Keratinocyte (primary cell): ENCODE measurements at places on chromosomes 1 and 21. TPM values are rescaled to one million over a fixed set of nuclear protein-coding genes. Genes with fewer than 3 reads are reported as not detected.

DNA sequence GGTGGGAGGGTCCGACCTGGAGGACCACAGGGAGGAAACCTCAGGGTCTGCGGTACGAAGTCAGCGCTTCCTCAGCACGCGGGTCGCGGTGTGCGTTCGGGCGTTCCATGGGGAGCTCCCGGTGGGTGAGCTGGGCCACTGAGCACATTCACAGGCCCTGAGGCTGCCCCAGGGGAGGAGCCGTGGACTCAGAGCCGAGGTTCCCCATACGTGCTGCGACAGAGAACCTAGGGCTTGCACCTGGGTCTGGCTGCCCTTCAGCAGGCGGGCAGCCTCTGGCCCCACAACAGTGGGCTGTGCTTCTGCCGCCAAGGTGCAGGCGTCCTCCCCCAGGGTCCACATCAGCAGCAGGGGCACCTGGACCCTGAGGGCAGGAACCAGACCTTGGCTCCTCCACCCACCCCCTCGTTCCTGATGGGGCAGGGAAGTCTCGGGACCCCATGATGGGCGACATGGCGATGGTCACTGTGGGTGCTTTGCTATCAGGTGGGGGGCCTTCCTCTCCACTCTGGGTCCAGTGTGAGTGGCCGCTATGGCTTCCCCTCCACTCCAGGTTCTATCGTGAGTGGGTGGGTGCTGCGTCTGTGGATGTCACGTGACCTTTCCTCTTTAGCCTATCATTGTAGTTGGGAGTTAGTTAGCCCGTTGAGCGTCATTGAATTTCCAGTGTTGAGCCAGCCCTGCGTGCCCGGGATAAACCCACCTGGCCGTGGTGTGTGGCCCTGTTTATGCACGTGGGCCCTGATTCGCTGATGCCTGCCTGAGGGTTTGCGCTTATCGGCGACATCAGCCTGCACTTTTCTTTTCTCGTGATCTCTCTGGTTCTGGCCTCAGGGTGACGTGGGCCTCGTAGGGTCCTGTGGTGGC, 27.9 kb downstream of the FTCD start:
- no peaks in the 10 kb centered on the region for H3K4me1 ChIP-seq
- DNase-seq = no peak
- no peaks in the 10 kb centered on the region for H3K27me3 ChIP-seq
- no peak overlapping the region for H3K27ac ChIP-seq
- no peaks in the 10 kb centered on the region for H3K36me3 ChIP-seq

GRCh38 chr1:196887515-196888239, at the start of gene CFHR4:
CFHR4 (plus strand) TSS chr1:196888052; CDS start chr1:196888151, 99 bp downstream.
- no peak within 1 kb of the TSS for H3K4me3 ChIP-seq
- no peaks in the 10 kb centered on the region for H3K36me3 ChIP-seq
- H3K27me3 ChIP-seq = no peaks in the 10 kb centered on the region
- DNase-seq = no peak

Gene FAM3B
- not detected in 3 replicates for polyA plus RNA-seq

DNA sequence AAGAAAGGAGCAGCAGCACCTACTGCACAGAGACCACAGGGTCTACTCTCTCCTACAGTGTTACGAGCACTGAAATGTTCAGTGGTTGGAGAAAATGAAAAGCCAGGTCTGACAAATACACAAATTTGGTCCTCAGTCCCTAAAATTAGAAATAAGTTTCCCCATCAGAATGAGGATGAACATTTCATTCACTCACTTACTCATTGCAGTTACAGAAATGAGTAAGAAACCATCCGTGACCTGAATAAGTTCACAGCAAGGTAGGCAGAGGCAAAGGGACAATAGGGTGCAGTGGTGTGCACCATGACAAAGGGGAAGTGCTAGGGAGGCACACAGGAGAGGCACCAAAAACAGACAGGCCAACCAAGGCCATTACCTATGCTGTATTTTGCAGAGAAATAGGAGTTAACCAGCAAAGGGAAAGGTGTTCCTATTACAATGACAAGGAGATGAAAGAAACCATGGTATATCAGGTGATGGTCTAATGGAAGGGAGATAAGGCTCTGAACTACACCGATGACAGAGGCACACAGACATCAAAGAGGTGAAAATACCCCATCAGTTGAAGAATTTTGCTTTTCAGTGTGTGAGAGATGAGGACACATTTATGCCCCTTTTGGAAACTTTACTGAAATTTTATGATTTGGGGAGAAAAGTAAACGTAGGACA, 29.4 kb downstream of the VAV3 start:
- H3K4me3 ChIP-seq = no peak overlapping the region
- H3K27me3 ChIP-seq = no peaks in the 10 kb centered on the region
- H3K36me3 ChIP-seq = no peaks in the 10 kb centered on the region

- H3K4me1 ChIP-seq = peaks cover 47% of the 10 kb centered on the region
- peak; percentile 82 for DNase-seq
- H3K27ac ChIP-seq = peak overlapping the region; percentile 45
These were observed 11.4 kb upstream of the PHLDA3 start for GRCh38 chr1:201480231-201481003.

GRCh38 chr1:43545339-43545694, 14.6 kb downstream of the PTPRF start:
- H3K27ac ChIP-seq = peak overlapping the region; percentile 40
- H3K36me3 ChIP-seq = peaks cover 41% of the 10 kb centered on the region
- H3K4me3 ChIP-seq = no peak overlapping the region
- no peaks in the 10 kb centered on the region for H3K27me3 ChIP-seq

Gene WDR64
- not detected in 3 replicates for polyA plus RNA-seq

Gene PAQR6
- polyA plus RNA-seq = 0.78 to 2.2 TPM (median 1.00 TPM) in 3 replicates

DNA sequence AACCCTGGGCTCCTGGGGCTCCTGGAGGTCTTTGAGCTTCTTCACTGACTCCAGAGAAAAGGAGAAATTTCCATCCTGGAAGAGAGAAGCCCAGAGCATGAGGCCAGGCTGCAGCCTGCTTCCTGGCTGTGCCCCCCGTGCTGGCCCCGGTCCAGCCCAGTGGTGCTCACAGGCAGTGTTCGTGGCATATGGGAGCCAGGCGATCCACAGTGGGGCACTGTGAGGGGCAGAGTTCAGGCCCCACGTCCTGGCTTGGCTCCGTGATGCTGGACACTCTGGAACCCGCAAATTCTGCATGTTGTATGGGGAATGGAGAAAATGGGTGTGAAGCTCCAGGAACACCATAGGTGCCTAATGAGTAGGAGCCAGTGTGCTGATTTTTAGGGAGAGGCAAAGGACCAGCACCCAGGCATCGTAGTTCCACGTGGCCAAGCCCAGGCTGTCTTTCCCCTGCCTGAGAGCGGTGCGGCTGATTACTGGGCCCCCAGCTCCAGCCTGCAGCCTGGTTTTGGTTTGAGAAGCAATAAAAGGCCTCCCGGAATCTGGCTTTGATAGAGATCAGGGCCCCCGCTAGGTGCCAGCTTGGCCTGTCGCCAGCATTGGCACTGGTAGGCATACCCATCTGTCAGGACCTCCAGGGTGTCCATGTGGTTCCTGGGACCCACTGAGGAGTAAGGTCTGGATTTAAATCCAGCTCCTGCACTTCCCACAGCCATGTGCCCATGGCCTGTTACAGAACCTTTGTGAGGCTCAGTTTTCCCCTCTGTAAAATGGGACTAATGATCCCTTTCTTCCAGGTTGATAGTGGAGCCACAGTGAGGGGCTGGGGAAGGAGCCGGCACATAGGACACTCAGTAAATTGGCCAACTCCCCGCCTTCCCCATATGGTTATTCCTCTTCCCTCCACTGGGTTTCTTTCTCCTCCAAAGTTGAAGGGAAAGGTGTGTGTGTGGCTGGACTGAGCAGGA, 725 bp downstream of the GUCA2A start:
- H3K4me3 ChIP-seq = no peak overlapping the region
- peaks cover 14% of the 10 kb centered on the region for H3K4me1 ChIP-seq
- H3K36me3 ChIP-seq = no peaks in the 10 kb centered on the region
- no peaks in the 10 kb centered on the region for H3K27me3 ChIP-seq

Gene FLAD1
- 44.7 to 101 TPM (median 51.4 TPM) in 3 replicates for polyA plus RNA-seq

Gene AZIN2
- 5.9 to 9.1 TPM (median 6.7 TPM) in 3 replicates for polyA plus RNA-seq

DNA sequence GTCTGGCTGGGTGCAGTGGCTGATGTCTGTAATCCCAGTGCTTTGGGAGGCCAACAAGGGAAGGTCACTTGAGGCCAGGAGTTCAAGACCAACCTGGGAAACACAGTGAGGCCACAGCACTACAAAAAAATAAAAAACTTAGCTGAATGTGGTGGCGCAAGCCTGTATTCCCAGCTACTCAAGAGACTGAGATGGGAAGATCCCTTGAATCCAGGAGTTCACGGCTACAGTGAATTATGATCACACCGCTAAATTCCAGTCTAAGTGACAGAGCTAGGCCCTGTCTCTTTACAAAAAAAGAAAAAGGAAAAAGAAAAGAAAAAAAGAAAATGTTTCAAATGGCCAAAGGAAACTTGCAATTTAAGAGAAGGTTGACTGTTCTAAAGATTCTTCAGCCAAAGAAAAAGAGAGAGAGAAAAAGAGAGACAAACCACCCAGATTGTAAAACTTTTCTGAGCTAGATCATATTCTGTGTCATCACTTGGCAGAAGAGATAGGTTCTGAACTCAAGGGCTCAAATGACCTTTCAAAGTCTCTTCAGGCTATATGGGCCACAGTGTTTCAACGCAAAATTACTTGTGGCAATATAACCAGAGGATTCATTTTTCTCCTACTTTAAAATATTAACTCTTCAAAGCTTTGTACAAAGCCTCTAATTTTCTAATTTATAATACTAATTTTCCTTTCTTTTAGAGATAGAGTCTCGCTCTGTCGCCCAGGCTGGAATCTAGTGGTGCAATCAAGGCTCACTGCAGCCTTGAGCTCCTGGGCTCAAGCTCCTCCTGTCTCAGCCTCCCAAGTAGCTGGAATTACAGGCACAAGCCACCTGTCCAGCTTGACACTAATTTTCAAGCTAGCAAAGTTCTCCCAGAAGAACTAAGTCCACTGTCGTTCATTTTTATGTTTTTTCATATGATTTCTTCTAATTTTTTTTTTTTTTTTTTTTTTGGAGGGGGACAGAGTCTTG, 20.5 kb downstream of the ARID4B start:
- no peak overlapping the region for H3K27ac ChIP-seq
- no peak overlapping the region for H3K4me3 ChIP-seq
- DNase-seq = no peak
- H3K4me1 ChIP-seq = no peaks in the 10 kb centered on the region
- H3K27me3 ChIP-seq = no peaks in the 10 kb centered on the region
- H3K36me3 ChIP-seq = no peaks in the 10 kb centered on the region

Gene LGR6
- polyA plus RNA-seq = 0.39 to 1.5 TPM (median 0.42 TPM) in 3 replicates

DNA sequence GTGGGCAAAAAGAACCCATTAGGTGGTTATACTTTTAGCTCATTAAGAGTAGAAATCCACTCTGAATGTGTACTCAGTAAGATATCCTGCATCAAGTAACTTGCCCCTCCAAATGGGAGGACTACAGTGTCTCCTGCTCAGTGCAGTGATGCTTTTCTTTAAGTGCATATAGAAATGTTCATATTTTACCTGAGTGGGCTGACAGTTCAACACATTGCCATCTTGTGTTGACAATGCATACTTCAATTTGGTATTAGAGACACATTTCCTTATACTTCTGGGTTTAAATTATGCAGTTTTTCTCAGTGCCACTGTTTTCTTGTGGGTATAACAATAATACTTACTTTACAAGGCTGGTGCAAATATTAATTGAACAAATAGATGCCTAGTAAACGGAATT, 318.6 kb upstream of the TMPRSS15 start:
- no peak overlapping the region for H3K4me3 ChIP-seq
- H3K27ac ChIP-seq = no peak overlapping the region
- no peaks in the 10 kb centered on the region for H3K4me1 ChIP-seq
- H3K27me3 ChIP-seq = no peaks in the 10 kb centered on the region
- no peak for DNase-seq
